ENCODE measurements at places on chromosomes 2 and 18.

DNA sequence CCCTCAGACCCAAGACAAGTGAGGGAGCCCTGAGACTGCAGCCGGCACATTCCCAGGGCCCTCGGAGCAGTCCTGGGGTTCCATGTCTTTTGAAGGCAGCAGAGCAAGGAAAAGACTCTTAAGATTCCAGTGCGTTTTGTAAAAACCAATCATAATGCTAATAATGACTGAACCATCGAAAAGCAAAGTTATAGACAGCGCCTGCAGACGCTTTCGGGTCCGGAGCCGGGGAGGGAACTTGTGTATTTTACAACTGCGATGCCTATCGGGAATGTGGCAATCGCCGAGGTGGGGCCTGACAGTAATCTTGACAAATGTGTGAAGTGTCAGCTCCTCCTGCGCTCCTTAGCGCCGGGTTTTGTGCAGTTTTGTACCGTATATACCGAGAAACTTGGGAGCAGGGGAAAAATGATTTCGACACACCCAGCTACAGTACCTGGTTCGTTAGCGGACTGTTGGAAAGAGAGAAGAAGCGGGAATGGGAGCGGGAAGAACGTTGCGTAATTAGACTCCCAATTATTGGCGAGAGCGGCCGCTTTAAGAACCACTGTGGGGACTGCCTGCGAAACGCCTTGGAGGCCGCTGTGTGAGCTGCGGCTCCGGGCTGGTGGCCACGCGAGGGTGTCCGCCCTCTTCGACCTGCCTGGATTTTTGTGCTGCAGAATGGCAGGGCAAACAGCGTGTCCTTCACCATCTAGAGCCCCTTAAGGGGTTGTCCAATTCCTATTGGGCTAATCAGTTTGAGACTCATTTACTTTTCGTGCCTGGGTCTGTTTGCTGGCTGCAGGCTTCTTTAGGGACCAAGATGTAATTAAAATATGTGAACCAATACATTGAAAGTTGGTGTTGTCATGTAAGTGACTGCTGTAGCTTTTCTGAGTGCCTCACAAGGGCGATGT is 2.4 kb downstream of the EPAS1 start:
- peak; percentile 41 for DNase-seq

GRCh38 chr2:127061375-127062273 is 45.3 kb downstream of the BIN1 start:
- peak; percentile 59 for DNase-seq

- DNase-seq = no peak
These were observed 506.5 kb downstream of the TSN start for GRCh38 chr2:122261911-122262310.

GRCh38 chr2:6647046-6647445 is 218.7 kb downstream of the CMPK2 start:
- DNase-seq = no peak

DNA sequence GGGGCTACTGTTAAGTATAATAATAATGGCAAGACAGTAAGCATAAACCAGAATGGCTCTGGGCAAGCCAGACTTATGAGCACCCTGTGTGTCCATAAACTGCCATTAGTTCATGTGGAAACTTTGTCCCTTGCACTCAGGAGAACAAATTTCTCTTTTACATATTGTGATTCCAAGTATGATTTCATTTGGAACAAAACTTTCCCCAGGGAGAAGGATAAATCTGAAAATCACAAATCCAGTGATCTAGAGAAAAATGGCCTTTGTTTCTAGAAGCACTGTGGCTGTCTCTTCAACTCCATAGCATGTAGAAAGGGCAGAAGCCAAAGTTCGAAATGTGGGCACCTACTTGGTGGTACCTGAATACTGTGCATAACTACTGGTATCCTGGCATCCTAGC is 823.7 kb upstream of the SOX11 start:
- DNase-seq = no peak

GRCh38 chr2:20073460-20073859 is 22.0 kb upstream of the LAPTM4A start:
- no peak for DNase-seq

- no peak for DNase-seq
These were observed 147.2 kb downstream of the MBP start for GRCh38 chr18:76985156-76985950.

GRCh38 chr2:72689579-72690195 is 136.1 kb downstream of the EXOC6B start:
- DNase-seq = peak; percentile 16

- DNase-seq = no peak
These were observed 127.6 kb downstream of the ALPK2 start for GRCh38 chr18:58501066-58501896.

DNA sequence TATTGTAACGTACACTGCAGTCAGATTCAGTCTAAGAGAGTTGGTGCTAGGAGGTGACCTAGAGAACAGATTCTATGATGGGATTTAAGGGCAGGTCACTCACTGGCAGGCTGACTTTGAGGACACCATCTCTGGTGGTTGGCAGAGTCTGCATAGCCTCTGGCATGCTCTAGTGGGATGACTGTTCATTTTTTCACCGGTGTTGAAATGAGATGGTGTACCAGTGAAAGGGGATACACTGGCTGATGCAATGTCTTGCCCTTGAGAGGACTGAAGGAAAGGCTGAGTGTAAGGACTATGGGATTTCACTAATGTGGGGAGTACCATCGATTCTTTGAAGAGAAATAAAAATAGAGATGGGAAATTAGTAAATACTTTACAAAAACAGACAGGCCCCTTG is 186.9 kb upstream of the PIEZO2 start:
- DNase-seq = no peak

DNA sequence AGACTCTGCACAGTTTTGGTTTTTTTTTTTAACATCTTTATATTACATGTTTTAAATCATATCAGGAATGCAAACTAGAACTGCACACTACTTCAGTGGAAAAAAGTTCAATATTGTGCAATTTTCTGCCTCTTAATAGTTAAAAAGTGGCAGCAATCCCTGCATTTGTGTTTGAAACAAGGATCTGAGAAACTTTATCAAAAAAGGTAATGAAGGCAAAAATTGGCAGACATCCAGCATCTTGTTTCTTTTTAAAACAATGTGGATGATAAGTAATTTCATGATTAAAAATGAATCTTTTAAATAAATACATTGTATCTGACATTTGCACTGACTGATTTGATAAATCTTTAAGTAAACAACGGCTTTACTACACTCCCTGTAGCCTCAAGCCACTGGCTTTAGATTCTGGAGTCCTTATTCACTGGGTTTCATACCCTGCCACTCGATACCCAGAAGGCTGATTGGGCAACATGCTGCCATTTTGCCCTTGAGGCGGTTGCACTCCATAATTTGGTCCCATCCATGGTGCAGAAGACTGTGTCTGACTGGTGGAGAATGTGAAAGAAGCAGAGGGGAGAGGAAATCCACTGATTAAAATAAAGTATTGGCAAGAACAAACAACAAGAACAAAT is 21.6 kb upstream of the C2orf42 start:
- no peak for DNase-seq

DNA sequence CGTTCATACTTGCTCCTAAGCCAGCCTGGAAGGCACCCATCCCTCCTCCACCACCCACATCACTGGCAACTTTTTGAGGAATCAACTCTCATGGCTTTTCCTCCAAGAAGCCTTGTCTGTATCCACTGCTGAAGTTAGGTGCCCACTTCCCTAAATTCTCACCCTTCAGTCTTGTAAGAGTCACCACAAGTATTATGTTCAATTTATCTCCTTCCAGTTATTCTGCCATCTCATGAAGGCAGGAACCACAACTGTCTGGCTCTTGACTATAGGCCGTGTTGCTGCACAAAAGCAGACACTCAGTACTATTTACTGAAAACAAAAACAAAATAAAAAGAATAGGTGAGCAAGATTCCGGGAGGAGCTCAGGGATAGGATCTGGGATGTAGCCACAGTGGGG is 234.8 kb downstream of the CYRIA start:
- DNase-seq = no peak

- DNase-seq = no peak
These were observed 295.4 kb upstream of the CRIM1 start for GRCh38 chr2:36060133-36060532.

- no peak for DNase-seq
These were observed 344.5 kb upstream of the LRATD1 start for GRCh38 chr2:14288016-14288415.

DNA sequence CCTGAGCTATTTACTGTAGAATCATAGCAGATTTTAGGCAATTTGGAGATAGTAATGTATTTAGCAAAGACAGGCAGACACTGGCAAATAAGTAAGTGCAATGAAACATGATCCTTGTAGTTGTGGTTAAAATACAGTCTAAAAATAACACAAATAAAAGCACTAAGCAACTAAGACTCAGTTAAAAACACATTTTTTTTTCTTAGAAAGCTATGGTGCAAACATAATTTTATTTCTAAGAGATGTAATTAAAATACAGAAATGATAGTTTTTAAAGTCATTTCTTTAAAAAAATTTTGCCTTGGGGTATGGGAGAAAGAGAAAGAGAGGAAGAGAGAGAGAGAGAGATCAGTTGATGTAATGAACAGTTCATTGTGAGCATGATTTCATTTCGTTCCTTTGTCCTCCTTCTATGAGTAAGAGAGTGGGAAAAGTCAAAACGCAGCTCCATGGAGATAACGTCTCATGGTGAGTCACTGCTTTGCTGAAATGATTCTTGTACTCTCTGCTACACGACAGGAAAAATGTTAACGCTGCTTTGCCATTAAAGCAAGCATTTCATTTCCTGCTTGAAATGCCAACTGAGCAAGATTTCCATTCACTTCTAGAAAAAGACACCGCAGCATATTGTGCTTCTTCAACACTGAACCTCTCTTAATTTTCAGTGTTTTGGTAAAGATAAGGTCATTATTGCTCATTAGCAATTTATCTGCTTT is 61.3 kb upstream of the PGAP1 start:
- DNase-seq = peak; percentile 94

DNA sequence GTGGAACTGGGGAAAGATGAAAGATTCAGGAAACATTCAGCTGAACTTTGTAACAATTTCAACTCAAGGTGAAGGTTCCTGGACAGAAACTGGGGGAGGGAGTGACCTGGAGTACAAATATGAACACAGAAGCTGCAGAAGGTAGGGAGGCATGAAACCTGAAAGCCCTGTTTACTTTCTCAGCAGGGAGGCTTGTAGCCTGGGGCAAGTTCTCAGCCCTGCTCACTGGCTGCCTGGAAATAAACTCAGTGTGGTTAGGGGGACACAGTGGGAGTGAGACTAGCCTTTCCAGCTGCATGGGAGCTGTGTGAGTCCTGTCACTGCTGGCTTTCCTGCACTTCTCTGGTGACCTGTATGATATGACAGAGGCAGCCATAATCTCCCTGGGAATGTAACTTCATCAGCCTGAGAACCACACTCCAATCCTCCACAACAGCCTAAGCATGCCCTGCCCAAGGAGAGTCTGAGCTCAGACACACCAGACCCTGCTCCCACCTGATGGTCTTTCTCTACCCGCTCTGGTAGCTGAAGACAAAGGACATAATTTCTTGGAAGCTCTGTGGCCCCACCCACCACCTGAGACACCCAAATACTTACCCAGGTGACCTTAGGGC is 77.0 kb downstream of the ZSWIM2 start:
- DNase-seq = peak; percentile 7

DNA sequence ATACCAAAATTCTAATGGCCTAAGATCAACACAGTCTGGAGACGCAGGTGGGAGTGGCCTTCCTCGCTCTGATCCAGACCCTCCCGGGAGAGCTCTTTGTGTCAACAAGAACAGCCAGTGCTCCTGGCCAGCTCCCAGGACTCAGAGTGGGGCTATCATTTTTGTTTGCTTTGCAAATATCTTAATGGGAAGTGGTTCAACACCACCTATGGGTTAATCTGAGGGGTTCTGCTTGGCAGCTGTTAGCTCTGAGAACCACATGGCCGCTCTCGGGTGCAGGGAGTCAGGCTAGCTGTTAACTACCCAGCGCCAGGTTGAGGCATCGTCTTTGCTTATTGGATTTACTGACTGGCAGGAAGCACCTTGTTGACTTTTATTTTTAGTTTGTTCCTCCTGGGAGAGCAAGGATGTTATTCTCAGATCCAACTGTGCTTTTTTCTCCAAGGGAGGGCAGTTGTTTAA is 184.8 kb upstream of the SP5 start:
- DNase-seq = peak; percentile 91

- no peak for DNase-seq
These were observed 465.9 kb downstream of the TXNL1 start for GRCh38 chr18:56172527-56172926.

DNA sequence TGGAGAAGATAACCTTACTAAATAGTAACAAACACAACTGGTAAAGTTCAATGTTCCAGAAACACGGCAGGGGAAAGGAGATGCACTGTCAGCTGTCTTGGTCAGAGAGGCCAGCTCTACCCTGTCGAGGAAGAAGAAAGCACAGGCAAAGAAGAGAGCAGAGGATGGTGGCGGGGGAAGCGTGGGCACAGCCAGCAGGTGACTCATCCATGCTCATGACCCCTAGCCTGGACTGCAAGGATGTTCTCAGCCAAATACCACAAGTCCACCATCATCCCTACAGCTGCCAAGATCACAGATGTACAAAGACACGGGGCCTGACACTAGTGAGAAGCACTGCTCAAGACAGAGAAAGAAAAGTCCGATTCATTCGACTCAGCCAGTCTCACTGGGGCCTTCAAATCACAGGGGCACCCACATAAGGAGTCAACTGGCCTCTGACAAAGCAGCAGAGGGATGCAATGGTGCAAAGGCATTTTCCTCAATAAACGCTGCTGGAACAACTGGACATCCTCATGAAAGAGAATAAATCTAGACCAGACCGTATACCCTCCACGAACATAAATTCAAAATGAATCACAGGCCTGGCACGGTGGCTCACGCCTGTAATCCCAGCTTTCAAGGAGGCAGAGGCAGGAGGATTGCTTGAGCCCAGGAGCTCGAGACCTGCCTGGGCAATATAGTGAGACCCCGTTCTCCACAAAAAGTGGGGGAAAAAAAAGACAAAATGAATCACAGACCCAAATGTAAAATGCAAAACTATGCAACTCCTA is 5.6 kb downstream of the DTYMK start:
- DNase-seq = peak; percentile 90

DNA sequence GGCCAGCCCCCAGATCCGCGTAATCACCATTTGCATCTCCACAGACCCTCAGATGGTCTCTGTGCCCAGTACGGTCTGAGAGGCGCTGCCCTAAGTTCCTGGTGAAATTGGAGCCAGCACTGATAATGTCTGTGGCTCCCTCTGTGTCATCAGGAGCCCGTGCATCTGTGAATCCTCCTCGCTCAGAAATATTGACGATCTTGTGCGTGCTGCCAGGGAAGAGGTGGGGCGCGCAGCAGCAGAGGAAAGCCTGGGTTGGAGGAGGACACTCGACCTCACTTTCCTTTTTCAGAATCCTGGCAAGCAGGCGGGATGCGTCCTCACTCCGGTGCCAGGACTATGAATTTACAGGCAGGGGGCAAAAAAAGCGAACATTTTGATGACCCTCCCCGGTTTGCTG is 686.1 kb upstream of the SALL3 start:
- peak; percentile 18 for DNase-seq

- DNase-seq = no peak
These were observed 264.0 kb upstream of the CXCR4 start for GRCh38 chr2:136381722-136382633.

DNA sequence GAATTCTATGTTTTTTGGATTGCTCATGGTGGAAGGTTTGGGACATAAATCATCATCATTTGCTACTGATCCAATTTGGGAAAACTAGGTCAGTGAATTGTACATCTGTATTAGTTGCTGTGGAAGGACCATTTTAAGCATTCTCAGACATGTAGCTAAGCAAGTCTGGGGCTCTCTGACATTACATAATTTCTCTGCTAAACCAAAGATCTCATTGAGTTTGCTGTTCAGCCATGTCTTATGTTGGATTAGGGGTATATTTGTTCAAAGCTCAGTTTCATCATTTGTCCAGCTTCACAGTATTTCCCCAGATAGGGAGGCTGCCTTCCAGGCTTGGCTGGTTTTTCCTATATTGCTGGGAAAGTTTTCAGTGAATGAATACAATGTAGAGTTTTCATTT is 399.7 kb downstream of the MTX2 start:
- DNase-seq = no peak

- DNase-seq = peak; percentile 86
These were observed 126.6 kb downstream of the TMEM131 start for GRCh38 chr2:97868986-97869721.
